ENCODE measurements at places on chromosomes 4 and X.

DNA sequence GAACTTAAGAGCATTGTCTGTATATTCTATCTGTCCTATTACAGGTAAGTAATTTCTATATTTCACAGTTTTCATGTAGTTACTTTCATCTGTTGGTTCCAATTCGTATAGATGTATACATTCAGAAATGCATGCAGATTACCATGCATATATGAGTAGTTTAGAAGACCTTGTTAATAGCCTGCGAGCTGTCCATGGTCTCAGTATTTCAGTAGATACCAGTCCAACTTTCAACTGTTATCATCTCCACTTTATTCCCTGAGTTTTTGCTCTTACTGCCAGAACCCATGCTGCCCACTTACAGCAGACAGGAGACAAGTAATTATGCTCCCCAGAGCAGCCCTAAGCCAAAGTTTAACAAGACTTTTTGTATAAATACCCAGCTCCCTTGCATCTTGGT lies 37.7 kb downstream of the VEGFC start:
- DNase-seq, result no peak

DNA sequence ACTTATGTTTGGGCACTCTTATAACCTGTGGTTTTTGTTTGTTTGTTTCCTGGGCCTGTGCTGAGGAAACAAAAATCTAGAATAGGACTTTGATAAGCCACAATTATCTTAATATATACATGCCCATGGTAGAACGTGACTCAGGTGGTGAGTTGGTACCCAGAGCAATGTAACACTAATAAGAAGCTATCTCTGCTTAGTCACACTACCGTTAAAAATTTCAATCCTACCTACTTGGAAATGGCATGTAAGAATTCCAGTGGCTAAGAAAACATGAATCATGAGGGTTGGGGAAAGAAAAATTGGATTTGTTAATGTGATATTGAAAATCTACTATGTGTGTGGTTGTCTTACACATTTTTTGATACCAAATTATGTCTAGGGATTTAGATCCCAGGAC lies 30.5 kb upstream of the ADGRG2 start:
- DNase-seq, result no peak

DNA sequence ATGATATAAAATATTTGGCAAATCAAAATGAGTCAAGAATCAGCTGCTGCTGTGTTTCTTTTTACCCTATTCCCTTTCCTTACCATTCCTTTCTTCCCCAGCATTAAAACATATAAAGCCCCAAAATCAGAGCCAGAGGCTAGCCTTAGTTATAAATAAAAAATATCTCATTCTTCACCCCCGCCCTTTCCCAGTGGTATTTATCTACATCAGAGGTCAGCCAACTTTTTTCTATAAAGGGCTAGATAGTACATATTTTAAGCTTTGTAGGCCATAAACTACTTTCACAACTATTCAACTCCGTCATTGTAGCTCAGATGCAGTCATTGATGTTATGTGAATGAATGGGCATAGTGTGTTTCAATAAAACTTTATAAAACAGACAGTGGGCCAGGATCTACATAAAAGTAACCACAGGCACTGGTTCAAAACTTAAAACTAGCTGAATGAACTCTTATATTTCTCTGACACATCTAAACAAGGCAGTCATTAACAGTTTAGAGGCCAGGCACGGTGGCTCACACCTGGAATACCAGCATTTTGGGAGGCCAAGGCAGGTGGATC lies 30.5 kb upstream of the TCEANC start:
- DNase-seq, result no peak

DNA sequence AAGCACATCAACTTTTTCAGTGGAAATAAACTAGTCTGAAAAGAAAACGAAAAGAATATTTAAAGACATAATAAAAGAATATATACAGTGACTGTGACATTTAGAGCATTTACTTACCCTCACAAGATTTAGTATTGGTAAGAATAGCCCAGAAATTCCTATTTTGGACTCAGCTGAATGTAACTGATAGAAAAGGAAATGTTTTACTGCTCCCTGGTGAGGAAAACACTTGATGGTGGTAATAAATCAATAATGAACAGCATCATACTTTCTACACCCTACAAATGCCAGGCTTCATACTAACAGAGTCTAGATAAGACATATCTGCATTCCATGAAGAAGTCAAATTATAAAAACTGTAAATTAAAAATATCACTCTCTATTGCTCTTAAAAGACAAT lies 753.5 kb upstream of the PCDH10 start:
- DNase-seq, result no peak

GRCh38 chr4:161816958-161817357 lies 346.8 kb downstream of the FSTL5 start:
- DNase-seq, result no peak

DNA sequence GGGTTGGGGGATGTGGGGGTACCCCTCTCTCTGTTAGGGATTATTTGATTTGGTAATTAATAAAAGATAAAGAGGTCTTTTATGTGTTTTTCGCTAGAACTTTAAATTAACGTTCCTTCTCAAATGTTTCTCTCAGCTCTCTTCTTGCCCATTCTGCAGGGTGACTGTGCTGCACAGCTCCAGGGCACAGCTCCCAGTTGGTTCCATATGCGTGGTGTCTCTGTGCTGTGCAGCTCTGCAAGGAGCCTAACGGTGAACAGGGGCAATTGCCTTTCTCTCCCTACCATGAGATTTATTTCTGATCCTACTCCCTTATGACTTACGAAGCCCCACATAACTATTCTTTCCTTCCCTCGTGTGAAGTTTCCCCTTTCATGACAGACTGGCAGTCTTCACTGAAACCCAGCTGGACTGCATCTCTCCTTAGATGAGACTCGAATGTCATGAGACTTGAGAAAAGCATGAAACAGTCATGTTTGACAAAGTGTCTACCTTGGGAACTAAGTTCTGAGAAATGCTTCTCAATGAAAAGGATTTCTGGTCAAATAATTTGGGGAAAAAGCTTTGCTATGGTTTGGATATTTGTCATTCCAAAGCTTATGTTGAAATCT lies 50.2 kb upstream of the SPRY1 start:
- no peak for DNase-seq

- no peak for DNase-seq
Measured at GRCh38 chr4:113815826-113816225, 54.3 kb upstream of the CAMK2D start.

- no peak for DNase-seq
Measured at GRCh38 chr4:6763330-6763851, 19.1 kb upstream of the KIAA0232 start.

DNA sequence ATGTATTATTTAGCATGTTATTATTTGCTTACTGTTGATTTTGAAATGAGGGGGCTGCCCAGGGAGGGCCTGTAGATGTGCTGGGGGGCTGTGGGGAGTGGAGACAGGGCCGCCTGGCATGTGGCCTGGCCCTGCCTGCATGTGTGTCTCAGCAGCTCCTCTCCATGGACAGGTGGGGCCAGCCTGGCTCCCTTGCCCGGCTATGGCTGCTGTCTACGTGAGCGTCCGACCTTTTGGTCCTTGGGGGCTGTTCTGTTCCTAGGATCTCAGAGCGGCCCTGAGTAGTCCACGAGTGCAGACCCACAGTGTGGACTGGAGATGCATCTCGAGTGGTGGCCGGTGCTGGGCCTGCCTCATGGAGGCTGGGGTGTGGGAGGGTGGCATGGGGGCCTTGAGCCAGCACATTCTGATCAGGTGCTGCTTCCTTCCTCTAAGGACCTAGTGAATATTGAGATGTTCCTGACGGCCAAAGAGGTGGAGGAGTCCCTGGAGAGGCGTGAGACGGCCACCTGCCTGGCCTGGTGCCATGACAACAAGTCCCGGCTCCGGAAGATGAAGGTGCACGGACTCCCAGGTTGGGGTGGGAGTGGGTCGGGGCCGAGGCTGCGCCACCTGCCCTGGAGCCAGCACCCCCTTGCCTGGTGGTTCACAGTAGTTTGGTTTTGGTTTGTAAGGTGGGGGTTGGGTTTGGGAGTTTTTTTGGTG lies 24.9 kb upstream of the UVSSA start:
- DNase-seq, result no peak

DNA sequence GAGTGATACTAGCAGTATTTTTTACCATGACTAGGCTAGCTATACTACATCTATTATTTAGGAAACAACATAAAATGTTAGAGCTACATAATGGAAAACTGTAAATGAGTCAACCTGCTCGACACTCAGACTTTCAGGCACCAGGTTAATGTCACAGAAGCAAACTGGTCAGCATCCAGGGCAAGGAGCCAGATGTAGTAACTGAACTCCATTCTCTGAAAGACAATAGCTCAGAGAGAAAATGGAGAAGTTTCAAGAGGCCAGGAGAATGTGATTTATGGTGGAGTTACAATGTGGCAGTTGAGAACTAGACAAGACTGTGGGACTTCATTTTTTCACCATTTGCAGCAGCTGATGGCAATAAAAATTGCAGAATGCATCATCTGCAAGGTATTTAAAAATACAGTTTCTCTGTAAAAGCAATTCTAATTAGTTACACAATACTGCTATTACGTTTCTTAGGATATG lies 342.7 kb upstream of the PABPC4L start:
- DNase-seq, result no peak

- DNase-seq, result no peak
Measured at GRCh38 chr4:88831031-88831430, 133.4 kb upstream of the NAP1L5 start.

DNA sequence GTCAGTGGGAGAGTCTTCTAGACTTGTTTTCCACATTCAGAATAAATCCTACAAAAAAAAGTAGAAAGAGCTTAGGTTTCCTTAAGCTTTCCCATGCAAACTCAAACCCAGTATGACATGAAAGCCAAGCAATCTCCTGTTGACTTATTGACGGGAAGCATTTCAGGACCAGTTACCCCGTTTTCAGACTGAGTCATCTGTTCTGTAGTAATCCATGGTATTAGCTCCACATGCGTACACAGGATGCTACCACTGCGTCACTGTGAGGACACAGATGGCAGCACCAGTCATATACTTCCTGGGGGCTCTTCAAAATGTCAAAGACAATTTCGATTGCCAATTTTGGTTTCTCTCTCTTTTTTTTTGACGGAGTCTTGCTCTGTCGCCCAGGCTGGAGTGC lies 224.9 kb upstream of the MAD2L1 start:
- no peak for DNase-seq

GRCh38 chr4:56134266-56134665 lies 185.5 kb downstream of the CEP135 start:
- DNase-seq, result no peak

DNA sequence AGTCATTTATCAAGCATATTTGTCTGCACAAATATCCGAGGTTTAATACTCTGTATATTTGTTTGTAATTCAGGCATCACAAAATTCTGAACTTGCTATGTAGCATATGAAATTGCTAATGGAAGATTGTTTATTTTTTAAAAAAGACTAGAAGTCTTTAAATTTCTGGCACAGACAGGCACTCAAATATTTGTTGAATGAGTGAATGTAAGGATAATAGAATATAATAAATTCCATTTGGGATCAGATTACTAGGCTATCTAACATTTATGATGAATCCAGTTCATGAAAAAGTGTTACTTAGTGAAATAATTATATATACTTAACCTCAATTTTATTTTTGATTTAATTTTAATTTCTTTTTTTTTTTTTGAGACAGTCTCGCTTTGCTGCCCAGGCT lies 30.4 kb upstream of the TEC start:
- no peak for DNase-seq

GRCh38 chr4:21954916-21955315 lies 6.3 kb upstream of the KCNIP4 start:
- no peak for DNase-seq

- no peak for DNase-seq
Measured at GRCh38 chrX:66014084-66014483, 25.8 kb downstream of the VSIG4 start.

- DNase-seq, result no peak
Measured at GRCh38 chr4:141099326-141099725, 33.9 kb downstream of the RNF150 start.

DNA sequence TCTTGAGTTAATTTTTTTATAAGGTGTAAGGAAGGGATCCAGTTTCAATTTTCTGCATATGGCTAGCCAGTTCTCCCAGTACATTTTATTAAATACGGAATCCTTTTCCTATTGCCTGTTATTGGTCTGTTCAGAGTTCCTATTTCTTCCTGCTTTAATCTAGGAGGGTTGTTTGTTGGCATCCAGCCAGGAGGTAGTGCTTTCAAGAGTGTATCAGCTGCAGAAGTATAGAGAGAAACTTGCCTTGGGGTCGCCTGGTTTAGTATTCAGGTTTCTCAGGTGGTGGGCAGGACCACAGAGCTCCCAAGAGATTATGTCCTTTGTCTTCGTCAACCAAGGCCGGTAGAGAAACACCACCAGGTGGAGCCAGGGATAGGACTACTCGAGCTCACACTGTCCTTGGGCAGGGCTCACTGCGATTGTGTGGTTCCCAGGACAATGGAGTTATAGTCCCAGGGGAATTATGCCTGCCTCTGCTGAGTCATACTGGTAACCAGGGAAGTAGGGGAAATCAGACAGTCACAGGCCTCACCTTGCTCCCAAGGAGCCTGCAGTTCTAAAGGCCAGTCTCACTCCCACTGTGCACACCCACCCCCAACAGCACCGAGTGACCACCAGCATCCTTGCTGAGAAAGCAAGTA lies 168.1 kb downstream of the VSIG4 start:
- DNase-seq, result no peak

GRCh38 chr4:76300012-76300411 lies 6.5 kb upstream of the STBD1 start:
- no peak for DNase-seq

GRCh38 chrX:7133050-7133440 lies 14.5 kb upstream of the STS start:
- no peak for DNase-seq

- no peak for DNase-seq
Measured at GRCh38 chr4:188466001-188466400, 326.8 kb downstream of the TRIML1 start.

DNA sequence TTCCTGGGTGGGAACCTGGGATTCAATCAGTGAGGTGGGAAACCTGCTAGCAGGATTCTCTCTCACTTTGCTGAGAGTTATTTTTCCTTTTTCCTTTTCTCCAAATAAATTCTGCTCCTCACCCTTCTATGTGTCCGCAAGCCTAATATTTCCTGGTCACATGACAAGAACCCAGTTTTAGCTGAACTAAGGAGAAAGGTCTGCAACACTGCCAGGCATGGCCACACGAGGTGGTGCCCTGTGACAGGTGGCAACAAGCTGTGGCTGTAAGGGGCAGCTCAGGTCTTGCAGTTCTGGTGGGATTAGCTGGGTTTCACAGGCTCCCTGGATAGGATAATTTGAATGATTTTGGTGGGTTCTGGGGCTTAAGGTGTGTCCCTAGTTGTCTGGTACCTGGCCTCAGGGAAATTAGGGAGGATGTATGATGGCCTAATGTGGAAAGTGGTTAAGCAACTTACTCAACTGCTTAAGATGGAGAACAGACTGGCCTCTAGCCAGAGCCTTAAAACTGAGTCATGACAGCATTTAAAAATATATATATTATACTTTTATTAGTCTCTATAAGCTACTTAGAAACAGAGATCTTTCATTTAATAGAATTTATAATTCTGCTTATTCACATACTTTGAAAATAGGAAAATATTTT lies 215.0 kb downstream of the IL15 start:
- DNase-seq, result no peak
